HFFc6 (cell line): ENCODE measurements at places on chromosomes 13 and 19.
A peak's percentile ranks its signal among the peaks of the same experiment; 100 is the strongest.

DNA sequence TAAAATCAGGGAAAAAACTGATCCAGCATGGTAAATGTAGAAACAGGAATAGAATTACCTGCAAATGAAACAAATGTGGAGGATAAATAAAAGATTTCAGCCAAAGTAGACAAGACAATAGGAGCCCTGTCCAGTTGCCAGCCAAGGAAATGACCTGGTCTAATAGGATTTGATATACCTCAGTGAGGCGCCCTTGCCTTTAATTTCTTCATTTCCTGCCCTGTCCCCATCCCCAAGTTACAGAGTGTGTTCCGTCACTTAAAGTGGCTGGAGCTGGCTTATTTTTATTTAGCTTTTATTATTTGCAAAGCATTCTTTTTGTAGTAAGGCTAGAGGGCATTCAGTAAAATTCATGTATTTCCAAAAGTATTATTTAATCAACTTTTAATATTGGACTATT, 1022.0 kb downstream of the EFNB2 start:
- no peak for DNase-seq

GRCh38 chr19:6760606-6761005, 6.6 kb downstream of the SH2D3A start:
- no peak for DNase-seq

GRCh38 chr19:41219924-41220567, 1.0 kb downstream of the AXL start:
- DNase-seq, result no peak

DNA sequence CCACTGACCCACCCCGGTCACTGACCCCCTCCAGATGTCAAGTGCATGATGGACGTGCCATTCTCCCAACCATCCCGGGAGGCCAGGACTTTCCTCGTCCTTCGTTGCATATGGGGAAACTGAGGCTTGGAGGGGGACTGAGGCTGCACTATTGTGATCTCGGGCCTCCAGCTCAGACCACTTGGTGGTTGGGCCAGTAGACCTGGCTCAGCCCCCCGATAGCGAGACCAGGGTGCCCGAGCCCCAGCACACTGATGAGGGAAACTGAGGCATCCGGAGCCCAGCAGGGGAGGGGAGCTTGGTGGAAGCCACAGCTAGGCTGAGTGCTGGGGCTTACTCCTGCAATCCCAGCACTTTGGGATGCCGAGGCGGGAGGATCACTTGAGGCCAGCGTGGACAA, 10.4 kb downstream of the EFNA2 start:
- DNase-seq, result no peak

GRCh38 chr13:111393221-111393790, 72.9 kb downstream of the TEX29 start:
- no peak for DNase-seq

GRCh38 chr19:30718707-30719106, 346.5 kb downstream of the ZNF536 start:
- DNase-seq, result no peak

DNA sequence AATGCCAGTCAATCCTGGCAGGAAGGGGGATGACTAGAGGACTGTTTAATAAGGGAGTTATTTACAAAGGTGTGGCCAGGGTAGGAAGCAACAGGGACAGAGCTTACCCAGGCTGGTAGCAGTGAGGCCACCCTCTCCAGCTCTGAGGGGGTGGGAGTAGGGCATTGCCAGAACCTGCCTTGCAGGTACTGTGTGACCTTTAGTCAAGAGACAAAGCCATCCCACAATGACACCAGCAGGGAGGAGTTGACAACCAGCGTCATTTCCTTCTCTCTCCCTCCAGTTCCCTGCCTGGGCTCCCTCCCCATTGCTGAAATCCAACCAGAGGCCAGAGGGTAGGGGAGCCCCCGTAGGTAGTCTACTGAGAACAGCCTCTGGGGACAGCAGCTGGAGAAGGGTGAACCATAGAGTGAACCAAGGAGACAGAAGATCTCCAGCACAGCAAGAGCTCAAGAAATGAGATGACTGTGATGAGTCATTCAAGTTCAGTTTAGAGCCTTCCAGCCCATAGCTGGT, 33.3 kb upstream of the SPATA13 start:
- no peak for DNase-seq

DNA sequence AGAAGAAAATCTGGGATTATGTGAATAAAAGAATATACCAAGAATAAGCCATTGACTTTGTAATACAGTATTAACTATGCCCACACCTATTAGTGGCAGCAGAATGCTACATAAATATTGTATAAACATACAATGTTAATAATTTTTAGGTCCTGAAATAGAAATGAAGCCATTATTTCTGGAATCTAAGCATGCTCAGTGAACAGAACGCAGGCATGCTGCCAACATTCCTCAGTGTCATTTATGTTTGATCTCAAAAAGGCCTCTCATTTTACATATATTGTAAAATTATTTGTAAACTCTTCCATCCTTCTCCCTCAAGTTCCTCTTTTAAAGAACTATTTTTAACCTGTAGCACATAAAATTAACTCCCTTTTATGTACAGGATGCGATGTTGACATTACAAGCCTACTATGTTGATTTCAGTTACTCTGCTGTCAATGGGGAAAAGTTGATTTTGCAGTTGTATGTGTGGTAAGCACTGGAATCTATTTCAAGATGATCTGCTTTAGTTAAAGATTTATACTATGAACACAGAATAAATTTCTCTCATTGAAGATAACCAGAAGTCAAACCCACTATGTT, 118.8 kb downstream of the VWA8 start:
- no peak for DNase-seq

GRCh38 chr13:27657724-27658123, 36.0 kb downstream of the POLR1D start:
- DNase-seq, result no peak

DNA sequence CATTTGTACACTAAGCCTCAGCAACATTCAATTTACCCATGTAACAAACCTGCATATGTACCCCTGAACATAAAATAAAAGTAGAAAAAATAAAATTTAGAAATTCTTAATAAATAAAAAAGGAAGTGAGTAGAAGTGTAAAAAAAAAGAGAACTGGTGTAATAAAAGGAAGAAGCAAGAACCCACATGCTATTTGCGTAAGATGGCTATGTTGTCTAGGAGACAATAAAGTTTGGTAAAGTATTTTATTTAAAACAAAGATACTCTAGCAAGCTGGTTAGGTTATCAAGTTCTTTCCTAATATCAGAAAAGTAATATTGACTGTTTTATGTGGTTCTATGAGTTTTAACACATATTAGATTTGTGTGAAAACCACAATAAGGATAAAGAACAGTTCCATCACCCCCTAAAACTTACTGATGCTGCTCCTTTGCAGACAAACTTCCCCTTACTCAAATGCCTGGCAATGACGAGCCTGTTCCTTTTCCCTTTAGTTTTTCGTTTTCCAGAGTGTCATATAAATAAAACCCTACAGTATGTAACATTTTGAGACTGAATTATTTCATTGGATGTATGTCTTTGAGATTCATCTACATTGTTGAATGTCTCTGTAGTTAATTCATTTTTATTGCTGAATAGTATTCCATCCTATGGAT, 98.9 kb downstream of the TNFSF13B start:
- no peak for DNase-seq

- DNase-seq, result no peak
These were observed 20.9 kb downstream of the MLLT1 start for GRCh38 chr19:6258812-6259311.

DNA sequence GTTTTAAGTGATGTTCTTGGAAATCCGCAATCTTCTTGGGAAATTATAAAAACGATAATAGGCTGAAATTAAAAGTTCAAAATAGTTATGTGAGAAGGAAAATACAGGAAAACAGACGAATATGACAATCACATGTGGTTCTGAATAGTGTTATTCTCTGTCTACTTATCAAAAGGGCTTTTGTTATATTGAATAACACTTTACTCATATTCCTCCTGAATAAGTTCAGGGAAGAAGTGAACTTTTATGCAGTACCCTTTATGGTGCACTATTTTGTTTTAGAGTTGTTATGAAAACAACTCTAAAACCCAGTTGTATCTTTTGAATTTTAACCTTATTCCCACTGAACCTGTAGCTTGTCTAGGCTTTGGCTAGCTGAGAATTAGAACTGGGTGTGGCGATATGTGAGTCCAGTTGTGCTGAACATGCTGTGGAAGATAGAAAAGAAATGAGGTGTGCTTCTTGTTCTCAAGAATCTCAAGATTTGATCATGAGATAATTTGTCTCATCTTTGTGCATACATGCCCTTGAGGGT, 384.4 kb downstream of the LMO7 start:
- no peak for DNase-seq

GRCh38 chr19:16849168-16849567, 20.0 kb downstream of the SIN3B start:
- peak; percentile 58 for DNase-seq
